Ureter (tissue), 1 donor: ENCODE measurements at places on chromosomes 7 and 10.

DNA sequence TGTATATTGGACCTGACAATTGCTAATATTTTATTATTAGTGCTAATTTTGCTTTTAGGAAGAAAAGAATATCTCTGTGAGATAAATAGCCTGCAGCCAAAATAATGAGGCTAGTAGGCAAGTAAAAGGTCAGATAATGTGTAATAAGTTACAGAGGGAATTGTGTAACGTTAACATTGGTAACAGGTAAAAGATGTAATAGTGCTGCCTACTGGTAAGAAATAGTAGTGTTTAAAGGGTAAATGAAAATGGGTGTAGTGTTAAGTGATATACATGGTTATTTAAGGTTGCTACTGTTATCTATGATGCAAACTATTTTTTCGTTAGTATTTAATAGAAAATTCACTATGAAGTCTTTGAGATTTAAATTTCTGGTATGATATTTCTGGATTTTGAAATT, 9.2 kb upstream of the FOXP2 start:
- no peak for DNase-seq

DNA sequence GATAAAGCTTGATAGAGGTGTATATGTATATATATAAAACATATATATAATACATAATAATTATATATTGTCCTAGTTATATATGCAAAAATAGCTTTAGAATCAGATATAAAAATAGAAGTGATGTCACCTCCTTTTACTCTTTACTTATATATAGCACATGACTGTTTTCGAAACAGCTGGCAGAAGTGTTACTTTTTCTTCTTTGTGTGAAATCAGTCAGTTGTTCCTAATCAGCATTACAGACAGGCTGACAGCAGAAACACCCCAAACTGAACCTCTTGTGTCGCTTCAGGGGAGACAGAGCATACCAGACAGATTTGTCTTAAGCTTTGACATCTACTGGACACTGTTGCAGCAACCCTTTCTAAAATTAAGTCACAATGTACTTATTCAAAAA, 684.9 kb upstream of the CELF2 start:
- DNase-seq = no peak

DNA sequence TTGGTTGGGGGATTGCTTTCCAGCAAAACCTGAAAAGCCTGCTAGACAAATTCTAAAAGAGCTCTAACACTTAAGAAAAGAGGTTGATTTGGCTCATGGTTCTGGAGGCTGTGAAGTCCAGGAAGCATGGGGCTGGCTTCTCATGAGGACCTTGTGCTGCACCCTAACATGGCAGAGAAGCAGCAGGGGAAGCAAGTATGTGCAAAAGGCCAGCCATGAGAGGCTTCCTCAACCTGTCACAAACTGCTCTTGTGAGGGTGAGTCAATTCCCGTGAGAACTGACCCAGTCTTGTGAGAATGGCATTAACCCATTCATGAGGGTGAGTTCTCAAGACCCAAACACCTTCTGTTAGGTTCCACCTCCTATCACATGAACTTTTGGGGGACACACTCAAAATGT, 54.3 kb upstream of the IGFBP3 start:
- DNase-seq = no peak

GRCh38 chr7:30937416-30937815, 25.8 kb downstream of the AQP1 start:
- no peak for DNase-seq

- no peak for DNase-seq
Observed at GRCh38 chr10:117249493-117250093, 8.7 kb downstream of the SLC18A2 start.

DNA sequence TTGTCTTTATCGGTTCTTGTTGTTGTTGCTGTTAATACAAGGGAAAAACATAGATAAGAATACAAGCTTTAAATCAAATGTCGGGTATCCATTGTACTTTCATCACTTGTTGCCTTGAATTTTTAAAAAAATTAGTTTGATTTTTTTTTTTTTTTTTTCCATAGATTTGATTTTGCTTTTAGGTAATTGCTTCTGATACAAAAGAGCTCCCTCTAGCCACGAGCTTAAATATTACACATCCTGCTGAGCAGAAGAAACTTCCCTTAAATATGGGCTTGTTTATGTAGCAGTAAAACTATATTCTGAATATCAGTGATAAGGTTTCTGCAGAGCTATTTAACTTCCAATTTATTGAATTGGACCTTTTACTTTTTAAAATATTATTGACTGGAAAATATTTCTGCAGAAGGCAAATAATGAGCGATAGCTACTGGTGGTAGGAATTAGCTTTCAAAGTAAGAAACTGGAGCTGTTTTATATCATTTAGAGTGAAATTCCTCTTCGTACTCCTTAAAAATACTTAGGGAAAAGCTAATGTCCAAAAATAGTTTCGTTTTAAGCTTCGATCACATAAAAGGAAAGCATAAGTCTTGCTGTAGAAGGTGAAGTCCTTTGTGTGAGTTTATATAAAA, 216.9 kb downstream of the POLR1F start:
- DNase-seq = no peak
